ENCODE measurements at places on chromosomes 7 and 10.

- no peak for DNase-seq
Measured at GRCh38 chr10:118047157-118047719, 497 bp upstream of the RAB11FIP2 start.

DNA sequence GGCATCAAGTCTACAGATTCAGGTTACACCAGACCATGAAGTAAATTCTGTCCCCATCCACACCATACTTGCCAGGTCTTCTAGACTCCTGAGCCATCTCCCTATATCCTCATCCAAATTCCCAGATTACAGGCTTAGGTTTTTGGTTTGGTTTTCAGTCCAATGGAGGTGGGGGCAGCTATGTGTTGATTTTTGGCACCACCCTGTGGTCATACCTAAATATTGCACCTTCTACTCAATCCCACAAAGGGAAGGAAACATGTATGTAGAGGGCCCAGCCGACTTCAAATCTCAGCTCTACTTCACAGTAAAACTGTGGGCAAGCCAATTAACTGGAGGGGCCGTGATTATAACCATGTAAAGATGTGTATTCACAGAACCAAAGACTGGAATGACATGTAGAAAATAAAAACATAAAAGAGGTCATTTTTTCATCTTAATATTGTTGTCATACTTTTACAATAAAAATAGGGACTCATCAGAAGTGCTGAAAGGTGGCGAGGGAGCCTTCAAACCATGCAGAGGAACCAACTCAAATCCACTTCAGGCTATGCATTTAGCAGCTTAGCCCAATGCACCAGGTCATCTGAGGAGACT lies 19.8 kb downstream of the ERCC6 start:
- no peak for DNase-seq

GRCh38 chr10:95392681-95393164 lies 101.9 kb upstream of the PDLIM1 start:
- no peak for DNase-seq

- peak; percentile 32 for DNase-seq
Measured at GRCh38 chr10:31584098-31584631, 265.1 kb downstream of the ZEB1 start.

GRCh38 chr7:7720750-7721621 lies 2.6 kb upstream of the RPA3 start:
- DNase-seq: no peak

DNA sequence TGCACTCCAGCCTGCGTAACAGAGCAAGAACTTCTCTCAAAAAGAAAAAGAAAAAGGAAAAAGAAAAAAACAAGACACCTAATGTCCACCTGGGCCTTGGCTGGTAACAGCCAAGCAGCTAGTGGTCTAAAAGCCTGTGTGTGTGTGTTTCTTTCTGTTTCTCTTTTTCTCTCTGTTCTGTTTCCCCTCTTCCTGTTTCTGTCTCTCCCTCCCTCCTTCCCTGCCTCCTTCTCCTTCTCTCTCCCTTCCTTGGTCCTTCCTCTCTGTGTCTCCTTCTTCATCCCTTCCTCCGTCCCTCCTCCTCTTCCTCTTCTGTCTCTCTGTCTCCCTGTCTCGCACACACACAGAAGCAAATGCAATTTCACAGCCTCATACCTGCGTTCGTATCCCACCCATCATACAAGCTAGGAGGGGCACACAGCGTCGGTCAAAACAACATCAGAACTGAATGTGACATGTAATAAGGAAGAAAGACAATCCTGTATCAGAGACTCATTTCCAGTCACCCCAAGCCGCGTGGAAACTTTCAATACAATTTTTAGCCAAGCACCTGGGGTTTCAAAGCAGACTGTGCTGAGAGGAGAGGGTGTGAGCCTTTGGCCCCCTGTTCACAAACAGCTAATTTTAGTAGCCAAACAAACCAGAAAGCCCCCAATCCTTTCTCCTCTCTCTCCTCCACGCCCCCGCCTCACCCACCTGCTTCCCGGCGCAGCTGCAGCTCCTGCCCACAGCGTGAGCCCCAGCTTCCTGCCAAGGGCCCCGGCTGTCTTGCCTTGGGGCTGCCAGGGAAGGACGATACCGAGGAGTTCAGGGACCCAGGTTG lies 50.2 kb upstream of the GNA12 start:
- no peak for DNase-seq

- DNase-seq: no peak
Measured at GRCh38 chr7:99379043-99379577, 4.6 kb downstream of the ARPC1B start.

GRCh38 chr7:47803025-47803424 lies 145.2 kb downstream of the PKD1L1 start:
- no peak for DNase-seq

- no peak for DNase-seq
Measured at GRCh38 chr10:103479135-103479534, at the start of gene CALHM3. Gene CALHM3 (minus strand): TSS chr10:103479240. CDS start chr10:103479032, 208 bp downstream.

GRCh38 chr7:74056096-74056915 lies 27.3 kb upstream of the LIMK1 start:
- no peak for DNase-seq

DNA sequence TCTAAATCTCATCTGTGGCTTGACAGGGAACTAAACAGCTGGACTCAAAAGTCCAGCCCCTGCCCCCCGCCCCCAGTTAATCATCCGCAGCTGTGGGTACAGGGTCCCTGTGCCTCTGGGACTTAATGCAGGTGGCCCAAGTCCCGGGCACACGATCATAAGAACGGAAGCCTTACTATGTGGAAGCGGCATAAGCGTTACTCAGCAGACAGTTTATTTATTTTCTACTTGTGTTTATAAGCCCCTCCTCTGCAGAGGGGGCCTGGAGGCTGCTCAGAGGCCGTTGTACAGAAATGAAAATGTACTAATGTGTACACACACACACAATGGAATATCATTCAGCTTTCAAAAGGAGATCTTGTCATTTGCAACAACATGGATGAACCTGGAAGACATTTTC lies 158.0 kb upstream of the TNS3 start:
- no peak for DNase-seq

DNA sequence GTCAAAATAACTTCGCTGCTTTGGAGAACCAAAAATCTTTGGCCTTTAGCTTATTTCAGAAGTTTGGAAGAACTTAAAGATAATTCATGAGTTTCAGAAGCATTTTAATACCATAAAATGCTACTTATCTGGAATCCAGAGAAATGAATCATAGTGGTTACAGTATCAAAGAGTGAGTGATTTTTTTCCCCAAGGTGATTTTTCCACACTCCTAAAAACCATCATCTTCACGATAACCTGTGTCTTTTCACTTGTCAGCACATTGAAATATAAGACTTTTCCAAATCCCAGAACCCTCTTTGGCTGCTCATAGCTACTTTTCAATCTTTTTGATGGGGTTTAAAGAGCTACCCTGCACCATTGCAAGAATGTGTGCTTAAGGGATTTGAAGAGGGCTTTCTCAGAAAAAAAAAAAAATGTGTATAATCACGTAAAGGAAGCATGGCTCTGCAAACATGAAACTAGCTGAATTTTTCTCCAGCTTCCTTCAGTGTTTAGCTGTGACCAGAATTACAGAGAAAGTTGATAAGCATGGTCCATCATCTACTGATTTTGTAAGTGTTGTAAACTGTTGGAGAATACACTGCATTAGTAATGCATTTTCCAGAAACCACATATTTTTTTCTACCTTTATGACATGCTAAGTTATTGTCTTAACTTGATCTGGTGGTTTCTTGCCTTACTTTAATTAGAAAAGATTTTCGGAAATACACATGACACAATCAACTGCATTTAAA lies 134.9 kb downstream of the BICC1 start:
- no peak for DNase-seq
